ENCODE measurements at places on chromosomes 2 and 18.
A peak's percentile ranks its signal among the peaks of the same experiment; 100 is the strongest.

DNA sequence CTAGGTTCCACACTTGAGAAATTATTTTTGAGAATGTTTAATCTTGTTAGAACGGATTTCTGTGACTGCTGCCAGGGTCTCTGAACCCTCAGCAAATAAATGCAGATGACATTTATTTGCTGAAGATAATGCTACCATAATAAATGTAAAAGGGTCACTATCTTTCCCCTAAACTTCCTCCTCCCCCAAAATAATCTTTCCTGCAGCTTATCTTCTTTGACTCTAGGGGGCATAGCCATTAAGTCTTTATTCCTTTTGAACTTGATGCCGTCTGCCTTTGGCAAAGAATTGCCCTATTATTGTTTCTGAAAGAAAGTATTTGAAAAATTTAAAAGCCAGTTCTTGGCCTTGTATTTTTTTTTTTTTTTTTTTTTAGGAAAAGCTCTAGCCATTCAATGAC lies 63.6 kb upstream of the ACSL3 start:
- DNase-seq: peak; percentile 34

- no peak for DNase-seq
Observed at GRCh38 chr2:143717536-143718168, 588.4 kb downstream of the ARHGAP15 start.

DNA sequence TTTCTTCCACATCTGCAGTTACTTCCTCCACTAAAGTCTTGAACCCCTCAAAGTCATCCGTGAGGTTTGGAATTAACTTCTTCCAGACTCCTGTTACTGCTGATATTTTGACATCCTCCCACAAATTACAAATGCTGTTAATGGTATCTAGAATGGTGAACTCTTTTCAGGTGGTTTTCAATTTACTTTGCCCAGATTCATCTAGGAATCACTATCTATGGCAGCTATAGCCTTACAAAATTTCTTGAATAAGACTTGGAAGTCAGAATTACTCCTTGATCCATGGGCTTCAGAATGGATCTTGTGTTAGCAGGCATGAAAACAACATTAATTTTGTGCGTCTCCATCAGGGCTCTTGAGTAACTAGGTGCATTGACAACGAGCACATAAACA lies 19.9 kb downstream of the EPAS1 start:
- DNase-seq: no peak

- peak; percentile 64 for DNase-seq
Observed at GRCh38 chr2:181394741-181395437, 62.3 kb upstream of the ITGA4 start.

DNA sequence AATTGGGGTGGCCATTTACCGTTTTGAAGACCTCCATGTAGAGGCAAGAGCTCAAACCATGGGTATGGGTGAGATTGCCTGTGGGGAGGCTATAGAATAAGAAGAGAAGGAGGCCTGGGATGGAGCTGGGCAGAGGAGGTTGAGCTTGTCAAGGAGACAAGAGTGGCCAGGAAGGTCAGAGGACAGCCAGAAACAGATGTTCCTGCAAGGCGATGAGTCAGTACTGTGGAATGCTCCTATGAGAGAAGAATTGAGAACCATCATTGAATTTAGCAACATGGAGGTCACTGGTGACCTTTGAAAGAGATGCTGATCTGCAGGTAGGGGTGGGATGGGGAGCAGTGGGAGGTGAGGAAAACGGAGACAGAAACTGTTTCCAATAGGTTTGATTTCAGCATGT lies 3.5 kb downstream of the ACSL3 start:
- DNase-seq: peak; percentile 56

- DNase-seq: no peak
Observed at GRCh38 chr2:24073816-24074215, 2.3 kb downstream of the SF3B6 start.

- DNase-seq: no peak
Observed at GRCh38 chr2:20172273-20173055, 52.5 kb downstream of the SDC1 start.

DNA sequence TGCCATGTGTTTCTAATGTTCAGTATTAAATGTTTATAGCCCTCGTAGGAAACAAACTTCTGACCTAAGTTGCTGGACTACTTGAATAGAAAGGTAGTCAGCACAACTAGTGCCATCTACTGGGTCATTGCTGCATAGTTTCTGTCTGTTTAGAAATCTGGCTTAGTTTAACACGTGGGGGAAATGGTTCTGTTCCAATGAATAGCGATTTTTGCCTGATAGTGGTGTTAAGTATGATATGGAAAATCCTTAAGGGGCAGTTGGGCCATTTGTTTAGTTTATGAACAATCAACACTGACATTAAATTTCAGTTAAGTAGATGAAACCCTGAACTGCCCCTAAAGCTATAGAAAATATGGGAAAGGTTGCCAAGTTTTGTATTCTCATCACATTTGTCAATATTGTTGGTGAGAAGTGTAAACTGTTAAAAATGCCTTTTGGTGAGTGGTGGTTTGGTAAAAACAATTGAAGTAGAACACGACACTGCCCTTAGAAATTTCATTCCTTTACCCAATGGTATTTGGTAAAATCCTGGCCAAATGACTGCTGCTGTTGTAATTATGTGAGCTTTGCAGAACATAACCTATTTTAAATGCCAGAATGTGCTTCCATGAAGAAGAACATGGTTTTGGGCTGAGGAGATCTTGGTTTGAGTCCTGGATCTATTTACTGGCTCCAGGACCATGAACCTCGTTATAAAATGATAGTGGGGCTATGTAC lies 13.2 kb downstream of the NABP1 start:
- DNase-seq: peak; percentile 83

GRCh38 chr2:207133820-207134519 lies 31.8 kb downstream of the KLF7 start:
- peak; percentile 42 for DNase-seq

GRCh38 chr2:33494155-33494779 lies 17.8 kb downstream of the RASGRP3 start:
- DNase-seq: no peak

DNA sequence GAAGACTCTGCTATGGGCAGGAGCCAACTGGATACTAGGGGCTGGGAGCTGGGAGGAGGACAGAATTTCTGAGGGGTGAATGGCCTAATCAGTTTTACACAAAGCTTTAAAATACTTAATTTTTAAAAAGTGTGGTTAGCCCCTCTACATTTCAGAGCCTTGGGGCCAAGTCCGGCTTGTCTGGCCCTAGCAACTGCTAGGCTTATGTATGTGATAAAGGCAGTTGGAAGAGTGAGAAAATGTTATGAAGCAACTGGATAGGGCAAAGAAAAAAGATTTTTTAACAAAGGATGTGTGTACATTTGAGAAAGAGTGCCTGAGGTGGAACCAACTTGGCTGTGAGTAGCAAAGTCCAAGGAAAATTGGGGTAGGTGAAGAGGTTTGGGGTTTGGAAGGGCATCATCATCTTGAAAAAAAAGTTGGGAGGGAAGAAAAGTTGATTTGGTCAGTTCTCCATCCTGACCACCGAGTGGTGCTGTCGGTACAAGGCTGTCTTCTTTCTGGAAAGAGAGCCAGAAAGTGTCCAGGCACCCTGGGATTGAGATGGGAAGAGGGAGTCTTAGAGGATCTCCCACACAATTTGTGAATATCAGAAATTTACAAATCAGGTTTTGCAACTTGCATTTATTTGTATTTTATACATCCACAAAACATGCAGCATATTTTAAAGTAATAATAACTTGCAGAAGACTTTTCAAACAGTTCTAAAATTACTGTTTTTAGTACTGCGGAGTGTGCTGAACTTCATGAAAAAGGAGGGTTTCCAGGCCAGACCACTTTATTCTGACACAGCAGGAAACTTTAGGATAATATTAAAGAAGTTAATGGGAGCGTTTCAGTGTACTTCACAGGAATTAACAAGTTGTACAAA lies 10.5 kb upstream of the CDK15 start:
- peak; percentile 62 for DNase-seq

GRCh38 chr2:109695290-109695689 lies 81.1 kb downstream of the SOWAHC start:
- DNase-seq: no peak

DNA sequence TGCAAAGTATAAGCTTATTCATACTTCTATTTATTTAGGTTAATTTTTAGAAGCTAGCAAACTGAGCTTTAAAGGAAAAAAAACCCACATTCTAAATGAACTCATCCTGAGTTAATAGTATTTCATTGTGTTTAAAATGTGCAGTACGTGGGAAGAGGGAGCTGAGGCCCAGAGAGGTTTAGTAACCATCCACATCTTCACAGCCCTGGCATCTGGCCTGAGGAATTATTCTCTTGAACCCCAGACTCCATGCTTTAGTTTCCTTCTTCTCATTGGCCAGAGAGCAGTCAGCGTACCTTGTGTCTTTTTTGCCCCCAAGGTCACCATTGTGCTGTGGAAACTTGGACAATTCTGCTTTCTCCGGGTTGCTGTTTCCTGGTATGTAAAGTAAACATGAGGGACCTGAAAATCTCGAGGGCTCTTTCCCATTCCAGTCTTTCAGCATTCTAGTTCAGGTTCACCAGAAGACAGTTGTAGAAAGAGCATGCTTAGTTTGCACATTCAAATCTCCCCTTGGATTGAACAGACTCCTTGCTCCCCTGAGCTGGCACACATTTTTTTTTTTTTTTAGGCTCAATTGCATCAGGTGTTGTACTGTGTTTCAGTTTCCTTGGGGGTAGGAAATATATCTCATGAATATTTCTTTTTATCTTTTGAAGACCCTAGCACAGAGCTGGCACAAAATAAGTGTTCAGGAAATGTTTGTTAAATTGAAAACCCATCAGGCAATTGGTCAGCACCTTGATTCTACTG lies 81.4 kb downstream of the MYCN start:
- DNase-seq: no peak

GRCh38 chr2:209314653-209315052 lies 109.2 kb upstream of the MAP2 start:
- no peak for DNase-seq

DNA sequence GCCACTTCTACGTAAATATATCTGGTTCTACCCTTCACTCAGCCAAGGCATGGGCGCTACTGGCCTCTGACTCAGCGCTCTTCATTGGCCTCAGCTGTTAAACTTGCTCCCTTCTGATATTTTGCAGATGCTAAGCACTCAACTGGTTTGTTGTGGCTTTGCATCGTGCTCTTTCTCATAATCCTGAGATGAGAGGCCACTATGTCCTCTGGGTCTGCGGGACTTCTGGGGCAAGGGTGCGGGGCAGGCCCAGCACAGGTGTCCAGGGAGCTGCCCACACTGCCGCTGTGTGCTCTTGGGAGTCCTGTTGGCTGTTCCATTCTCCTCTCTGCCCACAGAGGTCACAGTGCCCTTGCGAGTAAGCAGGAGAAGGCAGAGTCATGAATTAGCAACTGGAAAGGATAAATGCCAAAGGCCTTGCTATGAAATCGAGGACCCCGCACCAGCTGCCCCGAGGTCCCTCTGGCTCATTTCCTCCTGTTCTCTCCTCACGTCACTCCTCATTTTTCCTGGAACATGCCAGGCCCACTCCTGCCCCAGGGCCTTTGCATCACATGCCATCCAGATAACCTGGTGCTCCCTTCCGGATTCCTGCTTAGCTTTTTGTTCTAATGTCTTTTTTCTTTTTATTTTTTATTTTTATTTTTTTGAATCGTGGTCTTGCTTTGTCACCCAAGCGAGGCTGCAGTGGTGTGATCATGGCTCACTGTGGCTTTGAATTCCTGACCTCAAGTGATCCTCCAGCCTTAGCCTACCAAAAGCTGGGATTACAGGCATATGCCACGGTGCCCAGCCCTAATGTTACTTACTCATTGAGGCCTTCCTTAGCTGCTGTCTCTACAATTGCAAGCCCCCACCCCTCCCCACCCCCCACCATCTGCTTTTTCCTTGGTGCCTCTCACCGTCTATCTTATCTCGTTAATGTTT lies 34.9 kb upstream of the MAT2A start:
- peak; percentile 67 for DNase-seq

DNA sequence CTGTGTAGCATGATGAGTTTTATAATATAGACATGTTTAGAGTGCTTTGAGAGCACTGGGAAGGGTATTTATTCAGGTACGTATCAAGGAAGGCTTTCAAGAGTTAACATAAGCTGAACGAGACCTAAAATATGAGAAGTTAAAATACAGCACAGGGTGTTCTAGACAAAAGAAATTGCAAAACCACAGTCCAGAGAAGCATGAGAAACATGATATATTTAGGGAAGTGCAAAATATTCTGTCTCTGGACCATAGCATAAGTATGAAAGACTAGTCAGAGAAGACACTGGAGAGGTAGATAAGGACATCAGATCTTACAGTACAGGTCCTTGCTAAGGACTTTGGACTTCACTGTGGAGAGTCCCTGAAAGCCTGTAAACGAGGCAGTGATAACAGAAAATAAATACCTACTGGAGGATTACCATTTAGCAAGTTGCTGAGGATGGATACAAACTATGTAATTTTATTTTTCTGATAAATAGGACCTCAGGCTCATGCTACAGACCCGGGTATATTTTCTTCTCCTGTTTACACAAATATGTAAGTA lies 43.7 kb downstream of the FSIP2 start:
- DNase-seq: peak; percentile 6

Data from NB4 (cell line).